Effector memory CD8-positive, alpha-beta T cell (primary cell): ENCODE measurements at places on chromosomes 6 and 20.

- peaks cover under 1% of the 10 kb centered on the region for H3K27me3 ChIP-seq
- H3K4me3 ChIP-seq = no peak overlapping the region
- H3K36me3 ChIP-seq = peaks cover 3% of the 10 kb centered on the region
- no peak overlapping the region for H3K27ac ChIP-seq
- no peak for DNase-seq
These were observed 22.4 kb upstream of the UTRN start for GRCh38 chr6:144262470-144263369.

DNA sequence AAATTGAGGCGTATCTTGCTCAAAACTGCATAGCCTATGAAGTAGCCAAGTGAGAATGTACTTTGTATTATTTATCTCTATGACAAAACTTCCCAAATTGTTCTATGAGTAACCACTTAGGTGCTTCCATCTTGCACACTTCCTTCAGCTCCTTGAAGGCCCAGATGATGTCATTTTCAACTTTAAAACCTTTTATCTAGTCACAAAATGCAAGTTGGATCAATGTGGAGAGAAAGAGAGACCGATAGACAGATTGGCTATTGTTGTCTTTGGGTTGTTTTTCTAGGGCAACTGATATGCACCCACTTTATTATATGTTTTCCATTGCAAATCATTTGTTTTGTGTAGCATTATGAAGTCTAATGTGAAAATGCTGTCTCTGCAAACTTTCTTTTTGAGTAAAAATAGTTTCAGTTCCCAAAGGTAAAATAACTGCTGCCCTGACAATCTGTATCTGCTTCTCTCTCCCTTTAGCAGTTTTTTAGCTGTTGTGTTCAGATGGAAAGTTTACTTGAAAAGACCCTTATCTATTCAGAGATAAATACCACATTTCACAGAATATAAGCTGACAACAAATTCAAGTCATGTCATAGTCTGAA, 73.7 kb upstream of the CITED2 start:
- H3K4me1 ChIP-seq = peaks cover 2% of the 10 kb centered on the region
- no peaks in the 10 kb centered on the region for H3K27me3 ChIP-seq
- no peaks in the 10 kb centered on the region for H3K36me3 ChIP-seq
- no peak for DNase-seq

DNA sequence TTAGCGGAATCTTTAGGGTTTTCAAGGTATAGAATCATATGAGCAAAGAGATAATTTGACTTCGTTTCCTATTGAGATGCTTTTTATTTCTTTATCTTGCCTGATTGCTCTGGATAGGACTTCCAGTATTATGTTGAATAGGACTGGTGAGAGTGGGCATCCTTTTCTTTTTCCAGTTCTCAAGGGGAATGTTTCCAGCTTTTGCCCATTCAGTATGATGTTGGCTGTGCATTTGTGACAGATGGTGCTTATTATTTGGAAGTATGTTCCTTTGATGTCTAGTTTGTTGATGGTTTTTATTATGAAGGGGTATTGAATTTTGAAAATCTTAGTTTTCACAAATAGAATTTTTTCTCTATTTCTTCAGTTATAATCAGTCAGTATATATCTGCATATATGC, 656.6 kb upstream of the MAP3K7 start:
- no peak for DNase-seq
- no peak overlapping the region for H3K27ac ChIP-seq
- H3K36me3 ChIP-seq = no peaks in the 10 kb centered on the region
- no peaks in the 10 kb centered on the region for H3K27me3 ChIP-seq
- no peaks in the 10 kb centered on the region for H3K4me1 ChIP-seq

GRCh38 chr6:18477301-18477941, 90.3 kb downstream of the RNF144B start:
- H3K4me3 ChIP-seq = no peak overlapping the region
- H3K27ac ChIP-seq = no peak overlapping the region
- DNase-seq = no peak
- H3K36me3 ChIP-seq = no peaks in the 10 kb centered on the region
- H3K27me3 ChIP-seq = peaks cover 19% of the 10 kb centered on the region

DNA sequence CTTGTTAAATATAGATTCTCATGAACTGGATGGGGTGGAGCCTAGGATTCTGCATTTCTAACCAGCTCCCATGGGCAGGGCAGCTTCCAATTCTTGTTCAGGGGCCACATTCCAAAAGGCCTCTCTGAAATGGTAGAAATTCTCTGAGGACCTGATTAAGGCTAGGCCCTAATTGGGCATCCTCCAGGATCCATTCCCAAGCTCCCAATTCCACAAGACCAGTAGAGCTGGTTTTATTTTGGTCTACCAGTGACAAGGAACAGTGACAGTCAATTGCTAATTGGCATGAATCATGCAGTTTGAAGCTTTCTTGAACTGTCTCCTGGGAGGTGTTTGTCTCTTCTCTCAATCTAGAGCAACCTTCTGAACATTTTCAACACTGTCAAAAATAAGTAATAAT, 3.0 kb downstream of the THBD start:
- H3K4me3 ChIP-seq = no peak overlapping the region
- H3K4me1 ChIP-seq = peaks cover 4% of the 10 kb centered on the region
- peaks cover 71% of the 10 kb centered on the region for H3K27me3 ChIP-seq
- no peak for DNase-seq
- H3K27ac ChIP-seq = no peak overlapping the region

DNA sequence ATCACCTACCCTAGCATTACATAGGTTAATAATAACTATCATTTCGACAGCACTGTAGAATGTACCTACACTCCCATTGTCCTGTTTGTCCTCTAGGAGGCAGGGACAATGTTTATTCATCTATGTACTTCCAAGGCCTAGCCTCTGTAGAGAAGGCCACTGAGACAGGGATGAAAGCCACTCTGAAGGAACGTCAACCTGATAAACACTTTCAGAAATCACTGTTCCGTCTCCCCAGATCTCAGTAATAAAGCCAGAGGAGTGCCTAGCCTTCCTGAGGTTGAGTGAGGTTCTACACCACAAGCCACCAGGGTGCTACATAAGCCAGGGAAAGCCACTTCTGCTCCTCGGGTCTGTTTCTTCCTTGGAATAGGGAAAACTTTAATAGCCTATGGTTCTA, 44.8 kb downstream of the POPDC3 start:
- H3K27me3 ChIP-seq = peaks cover 54% of the 10 kb centered on the region
- H3K4me3 ChIP-seq = no peak overlapping the region
- no peaks in the 10 kb centered on the region for H3K36me3 ChIP-seq
- no peak for DNase-seq
